Ovary (tissue), 10 donors: ENCODE measurements at places on chromosomes 1 and 21. TPM values are rescaled to one million over a fixed set of nuclear protein-coding genes. Genes with fewer than 3 reads are reported as not detected.

Gene EFNA1
- total RNA-seq: 15.7 TPM

Gene NRIP1
- total RNA-seq: 33.3 TPM

Gene CAMK2N1
- total RNA-seq: 41.9 TPM

GRCh38 chr1:44366371-44366975 is 11.4 kb upstream of the ERI3 start:
- DNase-seq: no peak
- no peak overlapping the region for H3K4me3 ChIP-seq
- H3K27me3 ChIP-seq: no peaks in the 10 kb centered on the region
- no peaks in the 10 kb centered on the region for H3K36me3 ChIP-seq

- no peak overlapping the region for H3K27ac ChIP-seq
- no peaks in the 10 kb centered on the region for H3K36me3 ChIP-seq
- no peak for DNase-seq
Observed at GRCh38 chr1:162902416-162902815, 41.4 kb upstream of the CCDC190 start.

- H3K4me1 ChIP-seq: no peaks in the 10 kb centered on the region
- H3K27ac ChIP-seq: no peak overlapping the region
- H3K27me3 ChIP-seq: no peaks in the 10 kb centered on the region
- no peak overlapping the region for H3K4me3 ChIP-seq
Observed at GRCh38 chr1:96095849-96096612, 625.6 kb upstream of the PTBP2 start.
